ENCODE measurements at places on chromosomes 2 and 18.

GRCh38 chr2:72669121-72669520 lies 156.7 kb downstream of the EXOC6B start:
- DNase-seq = no peak

- DNase-seq = no peak
Measured at GRCh38 chr2:210252699-210253606, 27.7 kb upstream of the ACADL start.

DNA sequence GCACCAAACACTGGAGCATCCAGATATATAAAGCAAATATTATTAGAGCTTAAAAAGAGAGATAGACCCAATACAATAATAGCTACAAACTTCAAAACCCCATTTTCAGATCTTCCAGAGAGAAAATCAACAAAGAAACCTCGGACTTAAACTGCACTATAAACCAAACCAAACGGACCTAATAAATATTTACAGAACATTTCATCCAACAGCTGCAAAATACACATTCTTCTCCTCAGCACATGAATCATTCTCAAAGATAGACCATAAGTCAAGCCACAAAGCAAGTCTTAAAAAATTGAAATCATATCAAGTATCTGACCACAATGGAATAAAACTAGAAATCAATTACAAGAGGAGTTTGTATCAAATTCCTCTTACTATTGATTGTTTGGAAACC lies 140.2 kb upstream of the OTOS start:
- DNase-seq = no peak

DNA sequence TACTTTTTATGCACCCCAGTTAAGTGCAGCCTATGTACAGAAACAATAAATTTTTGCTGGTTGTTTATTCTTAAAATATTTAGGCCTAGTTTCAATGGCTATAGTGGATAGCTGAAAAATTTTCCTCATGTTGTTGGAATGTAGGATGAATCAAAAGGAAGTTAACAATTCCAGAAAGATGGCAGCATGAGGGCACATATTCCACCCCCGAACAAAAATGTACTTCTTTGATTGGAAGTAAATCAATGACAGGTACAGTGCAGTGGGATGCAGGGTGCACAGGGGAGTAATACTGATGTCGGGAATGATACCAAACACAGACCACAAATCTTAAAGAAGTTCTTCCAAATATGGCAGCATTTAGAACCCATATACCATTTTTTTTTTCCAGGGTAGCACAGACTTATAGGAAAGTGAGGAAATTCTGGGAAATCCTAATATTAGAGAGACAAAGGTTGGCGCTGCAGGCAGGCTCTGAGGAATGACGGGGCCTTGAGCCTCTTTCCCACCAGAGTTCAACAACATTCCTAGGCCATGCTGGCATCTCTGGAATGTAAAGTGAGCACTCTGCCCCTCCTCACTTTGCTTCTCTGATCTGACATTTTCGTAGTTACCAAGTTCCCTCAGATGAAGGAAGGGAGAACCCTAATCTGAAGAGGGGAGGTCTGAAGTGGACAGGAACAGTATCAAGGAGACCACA lies 36.6 kb upstream of the IKZF2 start:
- no peak for DNase-seq

DNA sequence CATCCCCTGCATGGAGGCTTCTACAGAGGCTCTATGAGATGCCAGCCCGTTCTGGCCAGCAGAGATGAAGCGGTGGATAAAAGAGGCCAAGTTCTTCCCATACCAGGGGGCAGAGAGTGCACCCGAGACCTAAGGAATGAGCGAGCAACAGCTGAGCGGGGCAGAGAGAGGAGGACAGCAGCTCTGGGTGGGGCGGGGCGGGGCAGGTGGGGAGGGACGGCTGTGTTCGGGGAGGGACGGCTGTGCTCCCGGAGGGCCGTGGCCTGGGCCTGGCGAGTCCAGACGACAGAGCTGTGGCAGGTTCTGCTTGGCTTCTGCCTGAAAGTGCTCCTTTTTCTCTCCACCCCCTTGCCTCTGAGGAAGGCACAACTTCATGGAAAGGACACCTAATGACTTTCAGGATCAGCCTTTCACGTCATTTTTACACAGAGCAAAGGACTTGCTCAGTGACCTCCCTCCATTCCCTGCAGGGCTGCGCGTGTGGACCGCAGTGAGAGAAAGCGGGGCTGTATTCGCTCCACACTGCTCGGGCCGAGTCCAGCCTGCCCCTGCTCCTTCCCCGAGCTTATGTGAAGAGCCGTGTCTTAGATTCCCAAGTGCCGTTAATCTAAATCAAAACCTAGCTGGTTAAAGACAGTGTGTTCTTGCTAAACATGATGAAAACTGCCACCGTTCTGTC lies 232.9 kb downstream of the HDAC4 start:
- no peak for DNase-seq

GRCh38 chr18:59802031-59802430 lies 97.8 kb upstream of the PMAIP1 start:
- DNase-seq = no peak

GRCh38 chr2:16817305-16818202 lies 151.9 kb upstream of the CYRIA start:
- no peak for DNase-seq

GRCh38 chr2:241304039-241304670 lies 11.3 kb downstream of the HDLBP start:
- no peak for DNase-seq

- no peak for DNase-seq
Measured at GRCh38 chr18:10563886-10564285, 38.1 kb downstream of the NAPG start.

DNA sequence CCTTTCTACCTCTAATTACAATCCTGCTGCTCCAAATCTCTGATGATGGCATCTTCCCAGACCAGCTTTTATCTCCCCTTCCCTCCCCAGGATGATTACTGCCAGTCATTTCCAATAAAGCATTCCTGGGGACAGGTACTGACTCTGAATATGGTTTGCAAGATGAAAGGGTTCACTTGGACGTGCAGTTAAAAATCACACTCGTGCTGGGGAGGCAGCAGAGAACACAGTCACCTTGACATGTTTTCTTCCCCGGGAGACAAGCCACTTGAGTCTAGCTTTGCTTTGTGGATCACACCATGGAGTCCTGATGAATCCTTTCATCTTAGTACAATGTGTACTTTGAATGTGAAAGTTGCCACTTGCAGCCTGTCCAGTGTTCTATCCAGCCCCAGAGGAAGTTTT lies 175.0 kb downstream of the ALPK2 start:
- DNase-seq = no peak

DNA sequence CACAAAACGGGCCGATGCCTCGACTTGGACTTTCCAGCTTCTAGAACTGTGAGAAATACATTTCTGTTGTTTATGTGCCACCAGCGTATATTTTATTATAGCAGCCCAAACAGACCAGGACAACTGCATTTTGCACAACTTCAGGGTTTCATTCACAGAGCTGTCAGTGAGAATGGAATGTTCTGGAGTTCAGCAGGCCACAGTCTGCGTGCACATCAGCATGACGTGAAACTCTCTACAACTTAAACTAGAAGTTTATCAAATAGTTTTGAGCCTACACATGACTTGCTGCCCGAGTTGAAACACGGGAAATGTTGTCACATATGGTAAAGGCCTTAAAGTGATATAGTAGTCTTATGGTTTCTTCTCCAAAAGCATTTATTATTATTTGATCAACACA lies 3.9 kb upstream of the TRIB2 start:
- no peak for DNase-seq

- DNase-seq = no peak
Measured at GRCh38 chr2:96144481-96145035, 682 bp downstream of the DUSP2 start.

GRCh38 chr18:36692921-36693332 lies 135.9 kb downstream of the TPGS2 start:
- DNase-seq = no peak

DNA sequence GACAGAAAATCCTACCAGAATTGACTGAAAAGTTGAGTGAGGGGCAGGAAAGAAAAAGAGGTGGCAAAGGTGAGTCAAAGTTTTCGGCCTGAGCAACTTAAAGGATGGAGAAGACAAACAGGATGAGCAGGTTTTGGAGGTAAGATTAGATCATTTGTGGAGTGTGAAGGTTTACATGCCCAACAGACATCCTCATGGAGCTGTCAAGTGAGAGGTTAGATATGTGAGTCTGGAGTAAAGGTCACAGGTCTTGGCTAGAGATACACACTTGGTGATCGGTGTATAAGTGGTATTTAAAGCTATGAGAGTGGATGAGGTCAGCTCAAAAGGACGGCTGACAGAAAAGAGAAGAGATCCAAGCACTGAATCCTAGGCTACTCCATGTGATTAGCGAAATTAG lies 11.1 kb upstream of the MYL12A start:
- no peak for DNase-seq

DNA sequence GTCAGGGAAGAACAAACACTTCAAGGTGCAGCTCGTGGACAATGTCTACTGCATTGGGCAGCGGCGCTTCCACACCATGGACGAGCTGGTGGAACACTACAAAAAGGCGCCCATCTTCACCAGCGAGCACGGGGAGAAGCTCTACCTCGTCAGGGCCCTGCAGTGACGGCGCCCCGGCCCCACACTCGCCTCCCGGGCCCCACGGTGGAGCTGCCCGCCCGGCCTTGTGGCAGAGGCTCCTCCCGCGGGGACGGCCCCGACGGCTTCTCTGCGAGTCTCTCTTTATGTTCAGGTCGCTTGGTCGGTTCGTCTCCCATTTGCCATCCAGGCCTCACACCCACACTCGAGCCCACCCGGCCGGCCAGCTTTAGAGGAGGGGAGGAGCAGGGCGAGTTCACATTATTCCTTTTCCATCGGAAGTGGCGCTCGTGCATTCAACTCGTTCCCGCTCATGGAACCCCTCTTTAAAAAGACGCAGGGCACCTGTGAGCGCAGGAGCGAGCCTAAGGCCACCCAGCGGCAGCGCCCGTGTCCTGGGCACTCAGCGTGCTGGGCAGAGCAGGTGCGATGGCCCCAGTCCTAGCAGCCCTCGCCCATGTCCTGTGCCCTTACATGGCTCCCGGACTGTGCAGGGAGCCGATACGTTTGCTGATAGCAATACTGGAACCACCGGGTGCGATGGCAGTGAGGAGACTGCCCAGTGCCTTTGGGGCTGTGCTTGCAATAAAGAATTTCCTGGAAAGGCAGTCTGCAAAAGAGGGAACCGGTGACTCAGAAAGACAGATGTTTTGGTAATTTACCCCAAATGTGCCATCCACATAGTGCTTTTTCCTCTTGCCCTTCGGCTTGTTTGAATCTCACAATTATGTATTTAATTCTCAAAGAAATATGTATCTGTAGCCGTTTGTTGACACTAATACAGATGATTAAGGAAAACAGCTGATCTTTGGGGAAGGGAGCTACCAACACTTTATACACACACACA lies 148.6 kb downstream of the NCK2 start:
- no peak for DNase-seq

DNA sequence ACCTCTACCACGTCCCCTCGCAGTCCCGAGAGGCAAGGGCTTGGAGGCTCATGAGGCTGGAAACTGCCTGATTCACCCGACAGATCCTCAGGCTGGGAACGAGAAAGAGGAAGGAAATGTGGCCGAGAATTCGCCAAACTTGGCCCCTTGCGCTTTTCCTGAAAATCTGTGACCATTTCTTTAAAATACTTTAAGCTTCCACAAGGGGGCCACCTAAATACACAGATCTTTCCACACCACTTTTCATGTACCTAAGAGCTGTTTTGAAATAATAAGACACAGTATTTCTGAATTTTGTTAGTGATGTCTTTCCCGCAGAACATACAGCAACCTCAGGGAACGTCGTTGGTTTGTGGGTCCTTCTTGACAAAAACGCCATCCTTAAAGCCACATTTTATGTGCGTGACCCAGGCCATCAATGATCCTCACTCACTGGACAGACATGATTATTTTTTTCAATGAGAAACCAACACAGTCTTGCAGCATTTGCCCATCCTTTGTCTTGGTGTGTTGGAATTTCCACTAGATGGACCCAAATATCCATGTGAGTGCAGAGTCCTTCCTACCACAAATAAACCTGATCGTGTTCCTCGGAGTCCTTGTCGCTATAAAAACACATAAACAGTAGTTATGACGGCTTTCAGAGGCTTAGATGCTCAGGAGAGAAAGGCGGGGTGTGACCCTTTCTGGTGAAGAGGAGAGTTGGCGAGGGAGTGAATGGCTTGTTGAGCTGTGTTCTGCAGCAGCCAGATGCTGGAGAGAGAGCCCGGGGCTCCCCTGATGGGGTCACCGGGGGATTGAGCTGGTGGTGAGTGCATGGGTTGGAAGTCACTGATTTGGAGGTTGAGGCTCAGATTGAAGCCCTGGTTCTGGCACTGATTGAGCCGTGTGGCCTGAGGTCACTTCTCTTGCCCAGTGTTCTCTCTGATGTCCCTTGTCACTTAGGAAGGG lies 25.0 kb downstream of the DCDC2C start:
- DNase-seq = no peak

- DNase-seq = no peak
Measured at GRCh38 chr2:204116159-204116792, 179.7 kb downstream of the ICOS start.

DNA sequence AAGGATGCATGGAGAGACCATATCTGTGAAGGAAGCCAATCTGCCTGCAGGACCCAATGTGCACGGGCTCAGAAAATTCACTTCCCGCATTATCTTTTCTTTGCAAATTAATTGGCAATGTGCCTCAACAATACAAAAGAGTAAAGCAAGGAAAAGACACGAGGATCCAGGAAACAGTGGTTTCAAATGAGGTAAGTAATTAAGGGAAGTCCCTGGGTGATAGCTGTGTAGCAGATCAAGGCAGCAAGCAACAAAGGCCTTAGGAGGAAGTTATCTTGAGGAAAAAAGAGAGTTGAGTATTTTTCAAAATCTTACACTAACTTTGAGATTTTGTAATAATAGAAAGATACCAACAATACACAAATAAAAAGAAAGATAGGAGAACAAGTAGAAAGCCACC lies 44.3 kb upstream of the TGIF1 start:
- DNase-seq = no peak

DNA sequence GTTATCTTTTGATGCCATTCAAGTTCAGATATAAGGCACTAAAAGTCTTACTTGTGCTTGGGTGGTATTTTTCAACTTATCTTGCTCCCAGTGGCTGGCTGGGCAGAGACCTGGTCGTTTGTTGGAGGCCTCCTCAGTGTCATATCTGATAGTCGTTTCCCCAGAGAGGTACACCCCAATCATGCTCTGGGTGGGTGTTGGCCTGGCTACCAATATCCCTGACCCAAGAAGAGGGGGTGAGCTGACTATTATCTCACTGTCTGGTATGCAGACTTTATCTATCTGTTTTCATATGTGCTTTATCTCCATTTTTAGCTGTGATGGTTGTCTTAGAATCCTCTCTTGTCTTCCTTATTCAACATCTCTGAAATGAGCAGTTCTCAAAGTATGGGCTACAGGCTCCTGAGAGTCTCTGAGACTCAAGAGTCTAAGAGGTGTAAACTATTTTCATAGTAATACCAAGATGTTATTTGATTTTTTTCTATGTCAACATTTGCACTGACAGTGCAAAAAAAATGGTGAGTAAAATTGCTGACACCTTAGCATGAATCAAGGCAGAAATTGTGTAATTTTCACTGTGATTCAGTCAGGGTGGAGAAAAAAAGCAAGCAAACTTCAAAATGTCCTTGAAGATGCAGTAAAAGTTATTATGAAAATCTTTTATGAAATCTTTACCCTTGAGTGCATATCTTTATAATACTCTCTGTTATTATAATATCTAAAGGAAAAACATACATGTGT lies 12.3 kb upstream of the PLEK start:
- DNase-seq = no peak
